ENCODE measurements at places on chromosomes 11 and 22. TPM values are rescaled to one million over a fixed set of nuclear protein-coding genes. Genes with fewer than 3 reads are reported as not detected.

- H3K36me3 ChIP-seq, result peaks cover 57% of the 10 kb centered on the region
- H3K27ac ChIP-seq, result no peak overlapping the region
- H3K27me3 ChIP-seq, result no peaks in the 10 kb centered on the region
- peak; percentile 90 for DNase-seq
- H3K4me3 ChIP-seq, result no peak overlapping the region
Measured at GRCh38 chr11:117226388-117227385, 5.2 kb downstream of the PCSK7 start.

DNA sequence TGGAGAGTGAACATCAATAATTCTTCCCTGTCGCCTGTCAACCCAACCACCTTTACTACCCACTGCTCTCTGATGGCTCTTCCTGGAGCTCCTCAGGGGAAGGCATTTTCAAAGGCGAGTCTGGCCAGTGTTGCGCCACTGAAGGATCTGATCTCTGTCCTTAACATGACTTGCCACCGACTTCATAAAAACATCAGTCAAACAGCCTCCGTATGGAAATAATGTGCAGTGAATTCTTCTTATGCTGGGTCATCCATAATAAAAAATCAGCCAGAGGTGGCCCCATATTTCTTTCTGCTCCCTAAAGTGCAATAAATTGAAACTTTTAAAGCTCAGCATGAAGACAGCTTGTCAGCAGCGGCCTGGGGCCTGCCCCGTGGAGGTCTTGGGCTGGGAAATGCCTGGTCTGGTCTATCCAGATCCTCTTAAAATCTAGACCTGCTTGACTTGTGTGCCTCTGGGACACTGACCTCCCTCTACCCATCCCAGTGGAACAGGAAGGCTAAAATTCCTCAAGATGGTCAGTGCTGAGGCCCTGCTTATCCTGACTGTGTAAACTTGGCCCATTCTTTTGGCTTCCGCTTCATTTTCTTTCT, 199.5 kb downstream of the MYO18B start:
- H3K4me3 ChIP-seq, result no peak overlapping the region
- H3K27ac ChIP-seq, result peak overlapping the region; percentile 91
- H3K36me3 ChIP-seq, result peaks cover 12% of the 10 kb centered on the region
- H3K27me3 ChIP-seq, result no peaks in the 10 kb centered on the region
- H3K4me1 ChIP-seq, result peaks cover 22% of the 10 kb centered on the region
- DNase-seq, result no peak

DNA sequence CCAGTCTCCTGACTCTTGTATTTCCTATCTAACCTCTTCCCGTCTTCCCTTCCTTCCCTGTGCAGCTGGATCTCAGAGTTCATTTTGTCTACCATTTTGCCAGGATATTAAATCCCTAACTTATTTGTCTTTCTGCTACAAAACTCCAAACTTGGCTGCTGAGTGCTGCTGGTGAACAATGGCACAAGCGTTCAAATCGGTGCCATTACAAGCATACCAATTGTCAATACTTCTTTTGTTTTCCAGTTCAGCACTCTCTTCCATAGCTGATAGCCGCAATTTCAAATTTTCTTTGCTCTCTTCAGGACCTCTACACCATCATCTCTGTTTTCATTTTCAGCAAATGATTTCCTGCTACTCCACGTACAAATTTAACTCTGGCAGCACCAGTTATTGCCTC, 13.4 kb downstream of the IL18 start:
- no peak for DNase-seq
- H3K4me3 ChIP-seq, result no peak overlapping the region
- no peaks in the 10 kb centered on the region for H3K27me3 ChIP-seq
- H3K4me1 ChIP-seq, result no peaks in the 10 kb centered on the region
- H3K36me3 ChIP-seq, result no peaks in the 10 kb centered on the region

- H3K27ac ChIP-seq, result no peak overlapping the region
- H3K36me3 ChIP-seq, result peaks cover 8% of the 10 kb centered on the region
- peaks cover 43% of the 10 kb centered on the region for H3K4me1 ChIP-seq
- no peaks in the 10 kb centered on the region for H3K27me3 ChIP-seq
- H3K4me3 ChIP-seq, result no peak overlapping the region
Measured at GRCh38 chr11:119717839-119718534, 11.0 kb downstream of the NECTIN1 start.

DNA sequence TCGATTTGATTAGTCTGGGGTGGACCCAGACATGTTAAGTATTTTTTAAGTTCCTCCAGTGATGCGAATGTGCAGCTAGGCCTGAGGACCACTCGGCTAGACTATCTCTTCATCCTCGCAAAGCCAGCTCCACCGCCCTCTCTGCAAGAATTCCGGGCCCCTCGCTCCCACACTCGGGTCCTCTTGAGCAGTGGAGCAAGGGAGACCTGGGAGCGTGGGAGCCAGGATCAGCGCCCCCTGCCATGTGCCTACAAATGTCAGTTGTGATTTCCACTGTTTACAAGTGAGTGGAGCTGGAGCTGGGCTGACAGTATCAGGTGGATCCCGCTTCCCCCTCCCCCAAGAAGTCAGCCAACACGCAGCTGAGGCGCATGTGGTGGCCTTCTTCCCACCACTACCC, 6.7 kb downstream of the B3GNT6 start:
- H3K27me3 ChIP-seq, result peaks cover 63% of the 10 kb centered on the region
- no peak overlapping the region for H3K27ac ChIP-seq
- H3K4me1 ChIP-seq, result peaks cover 8% of the 10 kb centered on the region
- H3K36me3 ChIP-seq, result no peaks in the 10 kb centered on the region
- no peak overlapping the region for H3K4me3 ChIP-seq

The UBQLNL gene
- total RNA-seq, result 0.18 TPM

The C11orf52 gene
- total RNA-seq, result 0.93 TPM

DNA sequence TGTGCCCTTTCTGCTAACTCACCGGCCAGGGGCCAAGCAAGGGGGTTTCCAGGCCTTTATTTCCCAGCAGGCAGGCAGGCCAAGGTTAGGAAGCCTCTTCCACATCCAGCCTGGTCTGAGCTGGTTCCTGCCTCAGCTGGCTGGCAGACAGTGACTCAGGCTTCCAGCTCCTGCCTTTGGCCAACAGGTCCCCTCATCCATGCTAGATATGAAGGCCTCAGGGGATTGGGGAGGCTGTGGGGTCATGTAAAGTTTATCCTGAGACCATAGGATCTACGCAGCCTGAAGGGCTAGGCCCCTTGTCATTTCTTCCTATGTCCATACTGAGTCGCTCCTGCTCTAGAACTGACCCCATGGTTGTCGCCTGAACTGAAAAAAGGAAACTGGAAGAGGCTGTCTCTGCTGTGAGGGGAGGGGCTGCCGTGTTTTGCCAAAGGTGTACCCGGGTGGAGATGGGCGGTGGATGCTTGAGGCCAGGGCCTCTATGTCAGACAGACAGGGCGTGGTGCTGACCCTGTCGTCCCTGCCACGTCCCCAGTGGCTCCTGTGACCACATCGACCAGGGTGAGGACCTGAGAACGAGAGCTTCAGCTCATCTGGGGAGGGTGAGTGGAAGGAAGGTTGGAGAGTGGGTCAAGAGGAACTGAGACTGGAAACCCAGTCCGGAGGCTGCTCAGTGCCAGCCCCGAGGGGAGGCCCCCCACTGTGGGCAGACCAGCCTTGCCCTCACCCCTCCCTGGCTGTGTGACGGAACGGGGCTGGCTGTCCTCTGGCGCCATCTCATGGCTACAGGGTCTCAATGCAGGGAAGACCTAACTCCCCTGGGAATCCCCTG, 17.0 kb downstream of the P2RY6 start:
- H3K4me3 ChIP-seq, result peak overlapping the region; percentile 33
- peak; percentile 85 for DNase-seq
- no peaks in the 10 kb centered on the region for H3K27me3 ChIP-seq
- peaks cover 36% of the 10 kb centered on the region for H3K4me1 ChIP-seq

DNA sequence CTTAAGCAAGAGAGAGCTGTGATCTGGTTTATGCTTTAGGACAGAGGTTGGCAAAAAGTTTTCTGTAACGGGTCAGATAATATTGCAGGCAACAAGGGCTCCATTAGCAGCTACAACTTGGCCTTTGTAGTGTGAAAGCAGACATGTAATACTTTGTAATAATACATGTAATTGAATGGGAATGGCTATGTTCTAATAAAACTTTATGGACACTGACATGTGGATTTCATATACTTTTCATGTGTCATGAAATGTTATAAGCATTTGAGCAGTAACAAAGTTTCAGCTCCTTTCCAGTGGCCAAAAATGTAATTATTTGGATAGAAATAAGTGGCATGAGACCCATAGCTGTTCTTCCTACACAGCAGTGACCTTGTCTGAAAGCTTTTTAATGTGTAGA, 3.1 kb downstream of the DYNC2H1 start:
- H3K27me3 ChIP-seq, result no peaks in the 10 kb centered on the region
- H3K36me3 ChIP-seq, result no peaks in the 10 kb centered on the region
- H3K27ac ChIP-seq, result no peak overlapping the region
- DNase-seq, result no peak
- H3K4me1 ChIP-seq, result no peaks in the 10 kb centered on the region

The B4GALNT4 gene
- 14.4 TPM for total RNA-seq

- no peak overlapping the region for H3K4me3 ChIP-seq
- no peaks in the 10 kb centered on the region for H3K36me3 ChIP-seq
- peaks cover 21% of the 10 kb centered on the region for H3K27me3 ChIP-seq
- H3K4me1 ChIP-seq, result peaks cover 10% of the 10 kb centered on the region
Measured at GRCh38 chr11:33801821-33802193, 27.5 kb upstream of the FBXO3 start.

The TRIM48 gene
- total RNA-seq, result not detected

DNA sequence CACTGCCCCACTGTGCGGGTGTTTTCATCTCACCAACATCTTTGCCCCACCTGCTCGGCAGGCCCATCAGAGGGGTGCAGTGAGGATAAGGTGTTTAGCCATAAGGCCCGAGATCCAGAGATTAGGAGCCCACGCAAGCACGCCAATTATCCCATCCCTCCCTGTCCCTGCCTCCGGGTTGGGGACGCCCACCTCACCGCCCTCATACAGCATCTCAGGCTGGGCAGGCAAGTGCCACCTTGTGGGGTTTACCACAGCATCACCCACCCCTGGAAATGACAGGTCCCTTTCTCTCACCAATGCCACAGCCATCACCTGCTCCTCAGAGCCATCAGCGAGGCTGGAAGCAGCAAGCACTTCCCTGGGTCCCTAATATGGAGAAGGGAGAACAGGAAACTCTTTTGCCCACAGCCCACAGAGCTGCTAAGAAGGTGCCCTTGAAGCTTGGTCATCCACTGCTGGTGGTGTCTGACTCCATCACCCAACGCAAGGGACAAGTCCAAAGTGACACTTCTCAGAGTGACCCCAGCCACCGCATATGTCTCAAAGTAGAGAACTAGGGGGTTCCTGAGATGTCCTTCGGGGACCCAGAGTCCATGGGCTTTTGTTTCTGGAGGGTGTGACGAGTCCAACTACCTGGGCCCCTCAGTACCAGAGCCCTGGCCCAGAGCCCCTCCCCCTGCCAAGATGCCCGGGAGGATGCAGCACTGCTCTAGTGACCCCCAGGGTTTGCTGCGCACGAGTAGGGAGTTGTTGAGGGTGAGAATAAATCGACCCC, 15.8 kb downstream of the VPS37C start:
- no peaks in the 10 kb centered on the region for H3K36me3 ChIP-seq
- H3K4me3 ChIP-seq, result no peak overlapping the region
- no peak for DNase-seq
- no peak overlapping the region for H3K27ac ChIP-seq
- peaks cover 34% of the 10 kb centered on the region for H3K4me1 ChIP-seq

GRCh38 chr11:102192349-102193066, 82.3 kb downstream of the YAP1 start:
- no peak overlapping the region for H3K4me3 ChIP-seq
- H3K27me3 ChIP-seq, result no peaks in the 10 kb centered on the region
- no peaks in the 10 kb centered on the region for H3K4me1 ChIP-seq
- DNase-seq, result no peak
- H3K27ac ChIP-seq, result no peak overlapping the region

DNA sequence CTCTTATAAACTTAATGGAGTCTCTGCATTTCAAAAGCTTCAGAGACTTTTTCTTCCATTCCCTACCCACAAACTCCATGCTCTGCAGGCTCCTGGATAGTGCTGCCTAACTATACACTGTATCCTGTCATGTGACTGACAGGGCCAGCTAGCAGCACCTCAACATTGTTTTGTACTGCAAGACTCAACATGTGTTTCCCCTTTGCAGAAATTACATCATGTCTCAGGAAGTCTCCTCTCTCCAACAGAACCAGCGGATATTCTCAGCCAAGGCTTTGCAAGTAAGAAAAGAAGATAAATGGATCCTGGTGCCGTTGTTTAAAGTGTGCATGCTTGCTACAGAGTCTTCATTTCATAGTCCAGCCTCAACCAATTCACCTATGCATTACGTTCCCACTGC, 164.0 kb upstream of the UBASH3B start:
- H3K4me1 ChIP-seq, result peaks cover 2% of the 10 kb centered on the region
- H3K27ac ChIP-seq, result peak overlapping the region; percentile 66
- no peaks in the 10 kb centered on the region for H3K27me3 ChIP-seq
- peak; percentile 92 for DNase-seq
- H3K36me3 ChIP-seq, result no peaks in the 10 kb centered on the region
- H3K4me3 ChIP-seq, result no peak overlapping the region

The MYOD1 gene
- 47.3 TPM for total RNA-seq

The SPA17 gene
- 3.5 TPM for total RNA-seq

- H3K27me3 ChIP-seq, result peaks cover 2% of the 10 kb centered on the region
- DNase-seq, result no peak
- H3K27ac ChIP-seq, result no peak overlapping the region
- H3K4me1 ChIP-seq, result no peaks in the 10 kb centered on the region
- H3K4me3 ChIP-seq, result no peak overlapping the region
Measured at GRCh38 chr11:7600205-7600775, 73.0 kb downstream of the CYB5R2 start.

- DNase-seq, result no peak
- no peak overlapping the region for H3K27ac ChIP-seq
- no peaks in the 10 kb centered on the region for H3K27me3 ChIP-seq
- H3K4me1 ChIP-seq, result no peaks in the 10 kb centered on the region
Measured at GRCh38 chr22:25997886-25998775, 171.1 kb upstream of the SEZ6L start.

DNA sequence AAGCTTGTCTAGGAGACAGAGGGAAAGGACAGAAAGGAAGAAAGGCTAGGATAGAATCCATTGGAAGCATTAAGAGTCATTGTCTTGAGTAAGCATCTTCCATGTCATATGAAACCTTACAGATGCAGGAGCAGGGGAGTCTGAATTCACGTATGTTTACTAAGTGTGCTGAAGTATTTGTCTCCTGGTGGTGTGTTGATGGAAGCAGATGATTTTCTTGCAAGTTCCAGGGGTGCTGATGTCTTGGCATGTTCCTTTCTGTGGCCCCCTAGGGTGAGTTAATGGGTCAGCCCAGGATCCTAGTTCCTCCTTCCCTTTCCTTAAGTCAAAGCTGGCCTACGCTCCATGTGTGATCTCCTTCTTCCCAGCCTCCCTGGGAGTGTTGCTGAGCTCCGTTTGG, 110.2 kb downstream of the TEAD1 start:
- H3K27me3 ChIP-seq, result no peaks in the 10 kb centered on the region
- H3K27ac ChIP-seq, result peak overlapping the region; percentile 71
- peaks cover 4% of the 10 kb centered on the region for H3K36me3 ChIP-seq
- peaks cover 21% of the 10 kb centered on the region for H3K4me1 ChIP-seq
- no peak overlapping the region for H3K4me3 ChIP-seq
- no peak for DNase-seq

GRCh38 chr11:116903090-116903489, 65.7 kb upstream of the APOA1 start:
- no peaks in the 10 kb centered on the region for H3K27me3 ChIP-seq
- H3K27ac ChIP-seq, result peak overlapping the region; percentile 43
- peak; percentile 75 for DNase-seq

The OR51E1 gene
- total RNA-seq, result 3.1 TPM

GRCh38 chr22:29342177-29342576, 26.7 kb upstream of the RASL10A start:
- peaks cover 73% of the 10 kb centered on the region for H3K36me3 ChIP-seq
- DNase-seq, result no peak
- no peaks in the 10 kb centered on the region for H3K27me3 ChIP-seq
- no peak overlapping the region for H3K4me3 ChIP-seq
- H3K27ac ChIP-seq, result no peak overlapping the region
- peaks cover 56% of the 10 kb centered on the region for H3K4me1 ChIP-seq

Data from muscle of leg (tissue), 16 donors.